ENCODE measurements at places on chromosomes 1 and 21.

GRCh38 chr1:236281198-236281653 lies 532 bp downstream of the ERO1B start:
- H3K36me3 ChIP-seq = no peaks in the 10 kb centered on the region
- H3K27me3 ChIP-seq = peaks cover 3% of the 10 kb centered on the region
- H3K4me1 ChIP-seq = peaks cover 12% of the 10 kb centered on the region
- no peak for DNase-seq
- H3K4me3 ChIP-seq = peak overlapping the region; percentile 62

DNA sequence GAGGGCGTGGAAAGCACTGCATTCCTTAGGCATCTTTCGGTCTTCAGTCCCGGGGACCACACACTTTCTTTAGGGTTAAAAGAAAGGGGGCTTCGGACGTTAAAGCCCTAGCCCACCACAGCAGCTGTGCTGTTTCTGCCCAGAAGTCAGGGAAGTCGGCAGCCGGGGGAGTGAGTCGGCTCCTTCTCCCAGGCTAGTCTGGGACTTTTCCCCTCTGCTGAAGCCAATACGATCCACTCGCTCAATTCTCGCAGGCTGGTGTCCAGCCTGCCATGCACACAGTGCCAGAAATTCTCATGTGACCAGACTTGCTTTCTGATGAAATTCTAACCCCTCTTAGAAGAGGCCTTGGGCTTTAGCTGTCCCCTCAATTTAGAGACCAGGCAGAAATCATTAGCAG lies 67.7 kb downstream of the BCAR3 start:
- no peak overlapping the region for H3K27ac ChIP-seq
- no peaks in the 10 kb centered on the region for H3K36me3 ChIP-seq
- no peaks in the 10 kb centered on the region for H3K27me3 ChIP-seq
- H3K4me3 ChIP-seq = no peak overlapping the region
- H3K4me1 ChIP-seq = peaks cover 19% of the 10 kb centered on the region

DNA sequence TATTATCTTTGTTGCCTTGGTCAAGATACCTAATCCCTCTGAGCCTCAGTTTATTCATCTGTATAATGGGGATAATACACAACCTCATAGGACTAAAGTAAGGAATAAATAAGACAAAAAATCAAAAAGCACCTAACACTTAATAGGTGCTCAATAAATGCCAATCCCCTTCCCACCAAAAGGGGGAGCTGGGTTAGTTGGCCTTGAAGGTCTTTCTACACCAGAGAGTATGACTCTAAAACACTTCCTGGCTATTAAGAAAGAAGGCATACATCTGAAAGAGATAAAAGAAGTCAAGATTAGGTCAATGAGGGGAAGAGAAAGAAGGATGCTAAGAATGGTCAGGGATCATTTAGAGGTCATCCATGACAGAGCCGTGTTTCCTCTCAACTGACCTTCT lies 11.1 kb downstream of the VSIG8 start:
- H3K27me3 ChIP-seq = no peaks in the 10 kb centered on the region
- no peak overlapping the region for H3K4me3 ChIP-seq
- peak; percentile 32 for DNase-seq
- peaks cover 14% of the 10 kb centered on the region for H3K4me1 ChIP-seq

GRCh38 chr1:70685300-70686286 lies 274.5 kb downstream of the CTH start:
- no peaks in the 10 kb centered on the region for H3K4me1 ChIP-seq
- no peaks in the 10 kb centered on the region for H3K27me3 ChIP-seq
- no peak overlapping the region for H3K27ac ChIP-seq
- no peaks in the 10 kb centered on the region for H3K36me3 ChIP-seq
- H3K4me3 ChIP-seq = no peak overlapping the region

DNA sequence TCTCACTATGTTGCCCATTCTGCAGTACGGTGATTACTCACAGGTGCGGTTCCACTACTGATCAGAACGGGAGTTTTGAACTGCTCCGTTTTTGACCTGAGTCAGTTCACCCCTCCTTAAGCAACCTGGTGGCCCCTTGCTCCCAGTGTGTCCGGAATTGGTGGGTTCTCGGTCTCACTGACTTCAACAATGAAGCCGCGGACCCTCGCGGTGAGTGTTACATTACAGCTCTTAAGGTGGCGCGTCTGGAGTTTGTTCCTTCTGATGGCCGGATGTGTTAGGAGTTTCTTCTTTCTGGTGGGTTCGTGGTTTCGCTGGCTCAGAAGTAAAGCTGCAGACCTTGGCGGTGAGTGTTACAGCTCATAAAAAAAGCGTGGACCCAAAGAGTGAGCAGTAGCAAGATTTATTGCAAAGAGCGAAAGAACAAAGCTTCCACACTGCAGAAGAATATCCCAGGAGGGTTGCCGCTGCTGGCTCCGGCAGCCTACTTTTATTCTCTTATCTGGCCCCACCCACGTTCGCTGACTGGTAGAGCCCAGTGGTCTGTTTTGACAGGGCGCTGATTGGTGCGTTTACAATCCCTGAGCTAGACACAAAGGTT lies 17.6 kb upstream of the PARP1 start:
- H3K27ac ChIP-seq = peak overlapping the region; percentile 59
- DNase-seq = no peak
- peak overlapping the region; percentile 40 for H3K4me3 ChIP-seq
- H3K36me3 ChIP-seq = no peaks in the 10 kb centered on the region
- no peaks in the 10 kb centered on the region for H3K27me3 ChIP-seq
- peaks cover 18% of the 10 kb centered on the region for H3K4me1 ChIP-seq

DNA sequence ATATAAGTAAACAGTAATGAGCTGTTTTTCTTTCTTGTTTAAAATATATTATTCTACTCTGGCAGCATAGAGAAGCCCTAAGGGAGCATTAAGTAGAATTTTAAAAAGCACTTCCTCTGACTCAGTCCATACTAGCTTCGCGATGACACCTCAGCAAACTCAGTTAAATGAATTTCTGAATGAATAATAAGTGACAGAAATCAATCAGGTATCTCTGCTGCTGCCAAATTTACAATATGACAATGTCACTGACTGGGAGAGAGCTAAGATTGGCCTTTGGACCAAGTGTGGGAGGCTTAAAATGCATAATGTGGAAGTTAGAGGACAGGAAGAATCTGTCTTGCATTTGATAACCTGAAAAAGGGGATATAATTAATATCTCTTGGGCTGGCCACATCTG lies 296.1 kb downstream of the HHIPL2 start:
- no peak overlapping the region for H3K4me3 ChIP-seq
- no peaks in the 10 kb centered on the region for H3K4me1 ChIP-seq
- H3K27me3 ChIP-seq = no peaks in the 10 kb centered on the region
- H3K36me3 ChIP-seq = no peaks in the 10 kb centered on the region
- DNase-seq = no peak

DNA sequence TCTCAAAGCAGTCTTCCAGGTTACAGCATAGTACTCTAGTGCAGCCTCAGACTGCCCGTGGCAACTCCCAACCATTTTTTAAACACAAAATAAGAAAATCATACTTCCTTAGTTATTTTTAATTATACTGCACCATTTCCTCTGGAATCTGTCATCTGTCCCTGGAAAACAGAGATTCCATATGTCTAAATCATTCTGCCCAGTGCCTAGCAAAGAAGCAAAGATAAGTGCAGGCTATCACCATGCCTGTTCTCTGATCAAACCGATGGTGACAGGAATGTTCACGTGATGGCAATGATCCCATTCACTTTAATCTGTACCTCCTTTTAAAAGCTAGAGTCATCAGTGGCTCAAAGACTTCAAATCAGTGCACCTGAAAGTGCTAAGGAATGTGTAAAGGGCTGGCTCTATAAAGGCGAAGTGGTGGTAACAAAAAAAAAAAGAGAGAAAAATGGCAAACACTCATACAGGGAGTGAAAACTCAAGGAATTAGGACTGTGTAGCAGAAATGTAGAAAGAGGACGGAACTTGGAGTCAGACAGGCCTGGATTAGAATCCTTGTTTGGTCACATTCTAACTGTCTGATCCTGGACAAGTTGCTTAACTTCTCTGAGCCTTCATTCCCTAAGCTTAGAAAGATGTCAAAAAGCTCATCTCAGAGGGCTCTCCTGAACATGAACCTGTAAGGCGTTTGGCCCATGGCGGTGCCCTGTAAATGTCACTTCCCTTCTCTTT lies 9.9 kb upstream of the CCN1 start:
- H3K27ac ChIP-seq = no peak overlapping the region
- no peaks in the 10 kb centered on the region for H3K4me1 ChIP-seq
- no peaks in the 10 kb centered on the region for H3K36me3 ChIP-seq

GRCh38 chr1:41547781-41548560 lies 63.5 kb upstream of the EDN2 start:
- H3K36me3 ChIP-seq = no peaks in the 10 kb centered on the region
- no peaks in the 10 kb centered on the region for H3K4me1 ChIP-seq
- H3K27ac ChIP-seq = no peak overlapping the region
- no peak overlapping the region for H3K4me3 ChIP-seq
- DNase-seq = no peak

DNA sequence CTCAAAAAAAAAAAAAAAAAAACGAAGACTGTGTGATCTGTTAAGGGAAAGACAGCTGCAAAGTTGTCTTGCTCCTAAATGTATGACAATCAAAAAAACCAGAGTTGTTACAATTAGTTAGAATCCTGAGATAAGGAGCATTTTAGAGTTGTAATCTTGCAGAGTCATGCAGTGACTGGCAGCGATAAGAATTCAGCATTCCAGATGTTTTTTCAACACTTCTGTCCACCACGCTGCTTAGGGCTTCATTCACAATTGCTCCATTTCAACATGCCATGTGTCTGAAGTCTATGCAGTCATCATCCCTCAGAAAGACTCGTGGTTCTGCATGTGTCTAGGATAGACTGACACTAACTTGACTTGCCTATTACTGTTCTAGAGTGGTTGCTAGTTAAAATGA lies 102.4 kb upstream of the BACE2 start:
- H3K27ac ChIP-seq = no peak overlapping the region
- no peaks in the 10 kb centered on the region for H3K36me3 ChIP-seq
- peaks cover 7% of the 10 kb centered on the region for H3K4me1 ChIP-seq

- no peaks in the 10 kb centered on the region for H3K36me3 ChIP-seq
- H3K27me3 ChIP-seq = no peaks in the 10 kb centered on the region
- H3K4me1 ChIP-seq = no peaks in the 10 kb centered on the region
Measured at GRCh38 chr1:24294228-24294672, 24.9 kb upstream of the GRHL3 start.

- peak overlapping the region; percentile 80 for H3K27ac ChIP-seq
- no peak overlapping the region for H3K4me3 ChIP-seq
- peaks cover 87% of the 10 kb centered on the region for H3K4me1 ChIP-seq
Measured at GRCh38 chr1:111221276-111221632, 6.3 kb upstream of the CHI3L2 start.

GRCh38 chr1:55035904-55036303 lies 3.4 kb upstream of the PCSK9 start:
- no peak overlapping the region for H3K27ac ChIP-seq
- H3K4me3 ChIP-seq = no peak overlapping the region
- no peak for DNase-seq
- H3K27me3 ChIP-seq = peaks cover 5% of the 10 kb centered on the region

DNA sequence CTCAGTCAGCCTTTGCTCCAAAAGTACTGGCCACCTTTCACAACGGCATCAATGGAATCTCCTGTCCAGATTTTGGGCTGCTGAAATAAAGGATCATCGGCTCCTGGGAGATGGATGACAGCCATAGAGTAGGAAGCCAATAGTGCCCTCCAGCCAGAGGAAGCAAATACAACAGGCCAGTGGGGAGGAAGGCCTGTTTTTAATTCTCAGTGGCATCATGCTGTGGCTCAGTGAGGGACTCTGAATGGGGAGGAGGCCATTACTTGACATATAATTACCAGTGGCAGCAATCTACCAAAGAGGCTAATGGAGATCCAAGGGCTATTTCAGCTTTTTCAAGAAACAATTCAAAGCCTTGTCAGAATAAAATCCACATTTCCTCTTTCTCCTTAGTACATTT lies 26.7 kb downstream of the COLGALT2 start:
- DNase-seq = no peak
- no peaks in the 10 kb centered on the region for H3K27me3 ChIP-seq
- H3K4me3 ChIP-seq = no peak overlapping the region
- H3K36me3 ChIP-seq = no peaks in the 10 kb centered on the region
- no peak overlapping the region for H3K27ac ChIP-seq
- H3K4me1 ChIP-seq = no peaks in the 10 kb centered on the region

Measured in natural killer cell (primary cell).